ENCODE measurements at places on chromosomes 2 and 18.
A peak's percentile ranks its signal among the peaks of the same experiment; 100 is the strongest.

- H3K27ac ChIP-seq: peak overlapping the region; percentile 9
- peaks cover 7% of the 10 kb centered on the region for H3K4me1 ChIP-seq
- no peaks in the 10 kb centered on the region for H3K27me3 ChIP-seq
- H3K4me3 ChIP-seq: peak overlapping the region; percentile 39
- no peak for DNase-seq
Measured at GRCh38 chr2:64114912-64115277, 29.3 kb downstream of the PELI1 start.

GRCh38 chr2:7835151-7835550 lies 846.7 kb upstream of the ID2 start:
- no peak overlapping the region for H3K4me3 ChIP-seq
- no peaks in the 10 kb centered on the region for H3K4me1 ChIP-seq
- no peak for DNase-seq
- H3K36me3 ChIP-seq: no peaks in the 10 kb centered on the region

GRCh38 chr2:13779996-13780395 lies 852.5 kb upstream of the LRATD1 start:
- H3K27me3 ChIP-seq: no peaks in the 10 kb centered on the region
- H3K36me3 ChIP-seq: no peaks in the 10 kb centered on the region
- DNase-seq: no peak

DNA sequence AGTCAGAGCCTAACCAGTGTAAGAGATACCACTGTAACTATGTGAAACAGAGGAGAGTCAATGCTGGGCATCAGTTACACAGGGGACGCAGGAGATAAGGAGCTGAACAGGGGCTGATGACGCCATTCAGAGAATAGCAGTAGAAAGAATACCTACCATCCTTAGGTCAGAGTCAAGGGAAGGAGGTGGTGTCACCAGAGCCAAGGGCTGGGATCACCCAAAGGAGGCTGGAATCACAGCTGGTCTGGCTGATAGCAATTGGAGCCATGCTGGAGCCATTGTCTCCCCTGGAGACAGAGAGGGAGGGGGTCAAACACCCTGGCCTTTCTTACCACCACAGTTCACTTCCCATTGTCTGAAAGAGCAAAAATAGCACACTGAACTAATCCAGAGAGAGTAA lies 37.3 kb upstream of the C18orf32 start:
- H3K27me3 ChIP-seq: no peaks in the 10 kb centered on the region
- no peaks in the 10 kb centered on the region for H3K36me3 ChIP-seq
- DNase-seq: peak; percentile 42
- H3K27ac ChIP-seq: no peak overlapping the region
- H3K4me3 ChIP-seq: no peak overlapping the region

DNA sequence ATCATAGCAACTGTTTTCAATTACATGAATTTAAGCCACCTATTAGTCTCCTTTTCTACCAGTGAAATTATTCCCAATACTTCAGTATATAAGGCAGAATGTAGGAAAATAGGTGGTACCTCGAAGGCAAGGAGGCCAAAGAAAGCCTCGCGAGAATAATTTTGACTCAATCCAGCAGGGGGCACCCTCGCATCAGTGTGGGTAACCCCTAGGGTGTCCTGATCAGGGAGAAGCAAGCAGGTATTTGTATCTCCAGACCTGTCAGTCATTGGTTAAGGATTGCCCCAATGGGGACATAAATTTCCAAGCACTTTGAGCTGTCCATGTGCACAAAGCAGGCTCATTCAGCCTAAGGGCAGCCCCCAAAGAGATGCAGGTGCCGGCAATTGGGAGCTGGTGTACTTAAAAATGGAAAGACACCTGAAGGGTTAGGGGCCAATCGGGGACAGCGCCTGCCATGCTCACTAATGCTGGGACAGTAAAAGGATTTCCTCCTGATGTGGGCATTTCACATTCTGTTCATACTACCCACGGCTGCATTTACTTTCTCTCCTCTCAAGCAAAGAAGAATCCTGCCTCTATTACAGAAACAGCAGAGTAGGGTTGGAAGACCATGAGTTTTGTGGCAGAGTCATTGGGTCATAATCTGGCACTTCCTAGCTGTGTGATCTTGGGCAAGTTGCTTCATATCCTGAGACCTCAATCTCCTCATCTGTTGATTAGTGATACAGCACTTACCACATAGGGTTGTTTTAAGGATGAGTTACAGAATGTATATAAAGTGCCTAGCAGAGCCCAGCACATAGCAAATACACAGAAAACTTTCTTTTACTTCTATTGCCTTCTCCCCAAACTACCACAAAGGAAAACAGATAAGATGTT lies 136.1 kb downstream of the ICOS start:
- no peaks in the 10 kb centered on the region for H3K27me3 ChIP-seq
- peak; percentile 90 for DNase-seq
- H3K4me3 ChIP-seq: no peak overlapping the region
- H3K36me3 ChIP-seq: no peaks in the 10 kb centered on the region

GRCh38 chr18:23115683-23116096 lies 19.6 kb upstream of the CABLES1 start:
- no peak overlapping the region for H3K27ac ChIP-seq
- no peak for DNase-seq
- H3K36me3 ChIP-seq: no peaks in the 10 kb centered on the region
- no peak overlapping the region for H3K4me3 ChIP-seq
- H3K4me1 ChIP-seq: no peaks in the 10 kb centered on the region

DNA sequence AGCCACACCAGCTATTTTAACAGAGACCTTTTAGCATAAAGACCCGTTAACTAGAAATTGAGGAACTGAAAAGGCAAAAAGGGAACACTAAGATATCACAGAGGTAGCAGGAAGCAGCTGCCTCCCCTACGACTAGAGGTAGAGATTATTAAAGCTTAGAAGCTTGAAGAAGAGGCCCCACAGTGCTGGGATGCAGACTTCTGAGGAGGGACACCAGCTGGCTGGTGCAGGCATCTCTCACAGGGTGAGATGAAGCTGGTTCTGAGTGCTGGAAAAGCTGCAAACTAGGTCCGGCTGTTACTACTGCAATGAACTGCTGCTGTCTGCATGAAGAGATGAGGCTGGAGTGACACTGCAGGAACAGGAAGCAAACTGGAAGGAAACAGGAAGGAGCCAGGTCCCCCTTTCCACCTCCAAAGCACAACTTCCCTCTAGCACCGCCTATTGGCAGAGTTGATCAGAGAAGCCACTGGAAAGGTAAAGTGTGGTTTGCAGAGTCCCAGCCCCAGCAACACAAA lies 61.2 kb upstream of the MRPS9 start:
- H3K4me3 ChIP-seq: no peak overlapping the region
- H3K27ac ChIP-seq: no peak overlapping the region
- H3K4me1 ChIP-seq: no peaks in the 10 kb centered on the region
- H3K36me3 ChIP-seq: no peaks in the 10 kb centered on the region
- H3K27me3 ChIP-seq: no peaks in the 10 kb centered on the region

DNA sequence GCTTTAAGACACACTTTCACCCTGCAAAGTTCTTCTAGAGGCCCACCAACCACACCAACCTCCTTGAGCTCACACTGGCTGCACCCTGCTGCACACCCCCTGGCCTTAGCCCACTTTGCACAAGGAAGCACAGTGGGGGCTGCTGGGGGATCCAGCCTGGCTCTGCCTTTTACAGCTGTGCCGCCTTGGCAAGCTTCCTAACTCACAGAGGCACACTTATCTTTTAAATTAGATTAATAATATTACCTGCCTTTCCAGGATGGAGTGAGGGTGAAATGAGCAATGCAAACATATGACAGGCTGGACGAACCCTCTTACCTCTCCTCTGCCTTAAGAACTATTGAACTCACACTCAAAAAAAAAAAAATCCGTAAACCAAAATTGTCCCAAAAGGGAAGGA lies 715.8 kb upstream of the ID2 start:
- no peak overlapping the region for H3K27ac ChIP-seq
- H3K4me3 ChIP-seq: no peak overlapping the region
- H3K4me1 ChIP-seq: no peaks in the 10 kb centered on the region
- DNase-seq: no peak
- no peaks in the 10 kb centered on the region for H3K36me3 ChIP-seq

GRCh38 chr2:188898261-188898660 lies 75.9 kb upstream of the COL3A1 start:
- no peak overlapping the region for H3K27ac ChIP-seq
- H3K36me3 ChIP-seq: no peaks in the 10 kb centered on the region

GRCh38 chr2:146730882-146731281 lies 1113.9 kb upstream of the ACVR2A start:
- H3K4me1 ChIP-seq: peaks cover 5% of the 10 kb centered on the region
- no peak overlapping the region for H3K4me3 ChIP-seq
- DNase-seq: no peak
- no peak overlapping the region for H3K27ac ChIP-seq
- H3K36me3 ChIP-seq: no peaks in the 10 kb centered on the region

GRCh38 chr18:32183503-32183902 lies 6.3 kb upstream of the MEP1B start:
- H3K4me3 ChIP-seq: no peak overlapping the region
- H3K4me1 ChIP-seq: no peaks in the 10 kb centered on the region
- no peak overlapping the region for H3K27ac ChIP-seq
- DNase-seq: no peak
- H3K36me3 ChIP-seq: no peaks in the 10 kb centered on the region
- H3K27me3 ChIP-seq: no peaks in the 10 kb centered on the region

DNA sequence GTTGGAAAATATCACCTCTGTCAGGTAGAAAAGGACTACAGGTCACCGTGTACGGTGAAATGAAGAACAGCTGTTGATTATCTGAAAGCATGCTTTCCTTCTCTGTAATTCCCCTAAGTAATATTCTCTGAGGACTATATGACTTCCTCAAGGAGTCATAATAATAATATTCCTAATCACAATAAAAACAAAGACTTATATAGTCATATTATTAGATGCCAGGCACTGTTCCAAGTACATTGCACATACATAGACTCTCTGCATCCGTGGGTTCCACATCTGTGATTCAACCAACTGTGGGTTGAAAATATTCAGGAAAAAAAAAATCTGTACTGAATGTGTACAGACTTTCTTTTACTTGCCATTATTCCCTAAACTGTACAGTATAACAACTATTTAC lies 512.4 kb upstream of the ID2 start:
- no peak overlapping the region for H3K4me3 ChIP-seq
- H3K27ac ChIP-seq: no peak overlapping the region
- peaks cover 3% of the 10 kb centered on the region for H3K4me1 ChIP-seq
- H3K36me3 ChIP-seq: no peaks in the 10 kb centered on the region
- no peak for DNase-seq

DNA sequence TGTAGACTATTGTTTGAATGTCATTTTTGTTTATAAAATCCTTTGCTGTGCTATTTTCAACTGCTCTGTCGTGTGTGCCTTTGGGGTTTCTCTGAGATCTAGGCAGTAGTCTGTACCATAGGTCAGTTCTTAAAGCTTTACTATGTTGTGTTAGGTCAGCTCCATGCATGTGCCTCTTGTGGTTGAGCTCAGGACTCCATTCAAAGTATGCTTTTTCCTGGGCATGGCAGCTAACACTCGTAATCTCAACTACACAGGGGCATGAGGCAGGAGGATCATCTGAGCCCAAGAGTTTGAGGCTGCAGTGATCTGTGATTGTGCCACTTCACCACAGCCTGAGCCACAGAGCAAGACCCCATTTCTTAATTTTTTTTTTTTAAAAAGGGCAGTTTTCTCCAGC lies 174.4 kb upstream of the SPHKAP start:
- no peak overlapping the region for H3K27ac ChIP-seq
- H3K36me3 ChIP-seq: no peaks in the 10 kb centered on the region
- H3K27me3 ChIP-seq: peaks cover 12% of the 10 kb centered on the region
- H3K4me1 ChIP-seq: no peaks in the 10 kb centered on the region
- DNase-seq: no peak

GRCh38 chr2:42607101-42607637 lies 38.7 kb downstream of the MTA3 start:
- H3K27me3 ChIP-seq: no peaks in the 10 kb centered on the region
- H3K27ac ChIP-seq: no peak overlapping the region
- DNase-seq: no peak
- no peak overlapping the region for H3K4me3 ChIP-seq
- H3K36me3 ChIP-seq: peaks cover 41% of the 10 kb centered on the region

- no peaks in the 10 kb centered on the region for H3K36me3 ChIP-seq
- no peak overlapping the region for H3K4me3 ChIP-seq
- no peaks in the 10 kb centered on the region for H3K27me3 ChIP-seq
- no peak overlapping the region for H3K27ac ChIP-seq
- no peaks in the 10 kb centered on the region for H3K4me1 ChIP-seq
Measured at GRCh38 chr2:163919717-163920116, 183.9 kb upstream of the FIGN start.

DNA sequence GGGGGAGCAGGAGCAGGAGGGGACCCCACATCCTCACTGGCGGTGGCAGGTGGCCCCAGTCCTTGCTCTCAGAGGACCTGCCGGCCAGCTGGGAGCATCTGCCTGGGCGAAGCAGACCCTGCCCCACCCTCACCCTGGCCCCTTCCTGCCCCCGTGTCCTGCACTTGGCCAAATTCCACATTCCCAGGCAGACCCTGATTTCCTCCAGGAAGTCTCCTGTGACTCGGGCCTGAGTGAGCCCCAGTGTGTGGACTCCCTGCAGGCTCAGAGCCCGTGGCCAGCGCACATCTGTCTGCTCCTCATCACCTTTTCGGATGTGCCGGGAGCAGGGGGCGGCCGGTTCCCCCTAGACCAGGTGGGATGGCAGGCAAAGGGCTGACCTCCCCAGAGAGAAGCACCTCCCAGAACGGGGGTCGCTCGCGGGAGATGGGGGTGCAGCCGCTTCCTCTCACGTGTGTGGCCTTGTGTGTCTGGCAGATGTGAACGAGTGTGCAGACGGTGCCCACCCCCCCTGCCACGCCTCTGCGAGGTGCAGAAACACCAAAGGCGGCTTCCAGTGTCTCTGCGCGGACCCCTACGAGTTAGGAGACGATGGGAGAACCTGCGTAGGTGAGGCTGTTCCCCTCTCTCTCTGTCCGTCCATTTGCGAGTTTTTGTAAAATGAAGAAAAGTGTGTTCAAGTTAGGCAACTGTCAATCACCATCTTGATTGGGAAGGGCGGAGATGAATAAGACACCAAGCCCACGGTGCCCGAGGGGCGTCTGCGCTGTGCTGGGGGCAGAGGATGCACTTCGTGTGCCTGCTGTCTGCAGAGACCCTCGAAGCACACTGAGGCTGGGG lies 90.4 kb downstream of the TPO start:
- no peaks in the 10 kb centered on the region for H3K27me3 ChIP-seq
- no peaks in the 10 kb centered on the region for H3K4me1 ChIP-seq
- no peak overlapping the region for H3K4me3 ChIP-seq
- H3K36me3 ChIP-seq: no peaks in the 10 kb centered on the region

DNA sequence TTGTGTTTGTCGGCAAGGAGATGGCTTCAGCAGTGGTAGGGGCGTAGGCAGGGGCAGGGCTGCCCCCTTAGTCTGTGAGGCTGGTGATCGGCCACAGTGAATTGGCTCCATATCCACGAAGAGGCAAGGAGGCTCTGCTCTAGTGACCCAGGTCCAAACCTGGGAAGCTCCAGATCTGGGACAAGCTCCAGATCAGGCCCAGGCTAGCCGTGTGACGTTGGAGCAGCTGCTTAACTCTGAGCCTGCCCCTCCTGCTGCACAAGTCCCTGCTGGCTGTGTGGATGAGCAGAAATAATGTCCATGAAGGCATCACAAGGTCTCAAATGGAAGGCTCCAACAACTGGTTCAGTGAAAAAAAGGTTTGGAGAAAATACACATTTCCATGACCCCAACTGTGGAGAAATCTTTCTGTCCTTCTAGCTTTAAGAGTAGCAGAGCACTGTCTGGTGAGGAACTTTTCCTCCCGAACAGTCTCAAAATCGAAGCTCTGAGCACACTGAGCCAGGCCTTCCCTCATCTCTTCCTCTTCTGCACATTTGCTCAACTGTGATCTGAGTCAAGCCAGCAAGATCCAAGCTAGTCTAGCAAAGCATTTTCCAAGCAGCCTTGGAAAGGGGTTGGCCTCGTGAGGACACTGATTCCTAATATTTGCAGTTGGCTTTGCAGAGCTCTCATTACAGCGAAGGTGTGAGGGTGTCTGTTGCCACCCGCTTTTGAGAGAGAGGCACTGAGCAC lies 67.0 kb upstream of the TCF7L1 start:
- no peak overlapping the region for H3K27ac ChIP-seq
- no peaks in the 10 kb centered on the region for H3K27me3 ChIP-seq
- H3K36me3 ChIP-seq: no peaks in the 10 kb centered on the region
- no peak overlapping the region for H3K4me3 ChIP-seq
- peaks cover 12% of the 10 kb centered on the region for H3K4me1 ChIP-seq
- DNase-seq: no peak
